ENCODE measurements at places on chromosomes 11 and 22. TPM values are rescaled to one million over a fixed set of nuclear protein-coding genes. Genes with fewer than 3 reads are reported as not detected.

- H3K4me1 ChIP-seq: peaks cover 14% of the 10 kb centered on the region
- no peaks in the 10 kb centered on the region for H3K36me3 ChIP-seq
- no peak for DNase-seq
- H3K4me3 ChIP-seq: no peak overlapping the region
Measured at GRCh38 chr22:39264349-39265038, 19.7 kb upstream of the PDGFB start.

DNA sequence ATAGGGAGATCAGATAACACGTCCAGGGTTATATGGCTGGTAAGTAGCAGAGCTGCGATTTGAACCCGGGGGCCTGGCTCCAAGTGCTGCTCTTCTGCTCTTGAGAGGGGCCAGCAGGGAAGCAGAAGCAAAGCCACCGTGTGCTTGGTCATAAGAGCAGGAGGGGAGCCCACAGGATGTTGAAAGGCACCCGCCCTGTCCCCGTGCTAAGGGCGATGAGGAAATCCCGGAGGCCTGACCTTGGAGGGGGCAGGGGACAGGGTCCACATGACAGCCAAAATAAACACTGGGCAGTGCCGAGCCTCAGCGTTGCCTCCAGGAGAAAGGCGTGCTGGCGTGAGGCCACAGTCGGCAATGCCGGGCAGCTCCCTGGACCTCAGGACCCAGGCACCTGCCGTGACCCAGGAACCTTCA, 28.8 kb downstream of the TOM1 start:
- H3K27ac ChIP-seq: no peak overlapping the region
- H3K4me3 ChIP-seq: no peak overlapping the region
- peaks cover 46% of the 10 kb centered on the region for H3K36me3 ChIP-seq
- H3K4me1 ChIP-seq: peaks cover 24% of the 10 kb centered on the region

DNA sequence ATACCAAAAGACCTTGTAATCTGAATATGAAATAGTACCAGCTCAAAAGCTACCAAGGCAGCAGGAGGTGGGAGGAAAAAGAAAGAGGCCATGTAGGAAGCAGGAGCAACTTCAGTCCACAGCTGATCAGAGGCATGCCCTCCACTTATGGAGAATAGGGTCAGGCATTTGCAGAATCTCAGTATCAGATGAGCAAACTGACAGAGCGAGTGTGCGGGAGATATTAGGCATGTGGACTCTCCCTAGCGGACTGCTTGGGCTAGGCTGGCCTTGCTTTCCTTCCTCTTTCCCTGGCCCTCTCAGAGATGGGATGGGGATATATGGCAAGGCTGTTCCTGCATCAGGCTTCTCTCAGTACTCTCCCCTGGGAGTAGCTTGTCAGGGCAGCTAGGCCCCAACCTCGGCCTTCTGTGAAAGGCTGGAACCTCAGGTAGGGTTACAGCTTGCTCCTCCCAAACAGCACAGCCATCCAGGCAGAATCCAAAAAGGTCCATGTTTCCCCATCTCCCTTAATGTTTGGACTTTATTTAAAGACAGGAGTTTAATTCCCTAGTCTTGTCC, 37.0 kb downstream of the ETS1 start:
- H3K4me1 ChIP-seq: peaks cover 84% of the 10 kb centered on the region
- no peak overlapping the region for H3K4me3 ChIP-seq
- DNase-seq: no peak
- peaks cover 1% of the 10 kb centered on the region for H3K36me3 ChIP-seq
- H3K27me3 ChIP-seq: peaks cover 1% of the 10 kb centered on the region

GRCh38 chr11:114158886-114159285, 99.4 kb downstream of the ZBTB16 start:
- H3K36me3 ChIP-seq: peaks cover 16% of the 10 kb centered on the region
- H3K4me1 ChIP-seq: peaks cover 66% of the 10 kb centered on the region
- DNase-seq: no peak
- H3K27ac ChIP-seq: peak overlapping the region; percentile 91
- H3K27me3 ChIP-seq: no peaks in the 10 kb centered on the region

DNA sequence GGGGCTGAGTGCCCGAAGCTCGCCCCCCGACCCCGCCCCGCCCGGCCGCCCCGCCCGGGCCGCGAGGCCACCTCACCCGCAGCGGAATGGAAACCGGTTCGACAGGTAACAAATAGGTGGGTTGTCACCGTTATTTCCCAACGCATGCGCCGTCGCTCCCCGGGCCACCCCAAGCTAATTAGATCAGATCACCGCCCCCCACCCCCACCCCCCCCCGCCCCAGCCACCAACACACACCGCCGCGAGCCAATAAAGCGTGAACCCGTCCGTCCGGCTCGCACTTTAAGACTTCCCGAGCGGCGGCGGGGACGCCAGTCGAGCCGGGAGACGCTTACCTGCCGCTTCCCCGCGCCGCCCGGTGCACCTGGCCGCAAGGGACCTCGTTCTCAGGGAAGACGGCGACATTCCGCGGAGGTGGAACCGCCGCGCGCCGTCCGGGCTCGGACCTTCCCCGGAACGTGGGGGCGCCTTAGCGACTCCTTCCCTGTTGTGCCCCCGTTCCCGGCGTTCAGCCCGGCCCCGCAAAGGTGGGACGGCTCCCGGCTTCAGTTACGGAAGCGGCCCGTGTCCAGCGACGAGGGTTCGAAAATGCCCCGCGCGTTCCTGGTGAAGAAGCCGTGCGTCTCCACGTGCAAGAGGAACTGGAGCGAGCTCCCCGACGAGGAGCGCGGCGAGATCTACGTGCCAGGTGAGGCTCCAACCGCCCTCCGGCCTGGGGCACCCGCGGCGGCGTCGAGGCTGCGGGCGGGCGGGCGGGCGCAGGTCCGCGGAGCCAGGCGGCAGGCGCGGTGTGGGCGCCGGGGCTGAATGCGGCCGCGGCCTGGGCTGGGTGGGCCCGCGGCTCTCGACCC, at the start of gene OVOL1:
Gene OVOL1 (plus strand): TSS at position 278 of the 851 bp plus-strand sequence. CDS start 311 bp downstream, at position 589.
- peaks cover 2% of the 10 kb centered on the region for H3K36me3 ChIP-seq
- peak within 1 kb of the TSS; percentile 44 for H3K4me3 ChIP-seq
- no peak for DNase-seq
- no peak within 1 kb of the TSS for H3K27ac ChIP-seq

DNA sequence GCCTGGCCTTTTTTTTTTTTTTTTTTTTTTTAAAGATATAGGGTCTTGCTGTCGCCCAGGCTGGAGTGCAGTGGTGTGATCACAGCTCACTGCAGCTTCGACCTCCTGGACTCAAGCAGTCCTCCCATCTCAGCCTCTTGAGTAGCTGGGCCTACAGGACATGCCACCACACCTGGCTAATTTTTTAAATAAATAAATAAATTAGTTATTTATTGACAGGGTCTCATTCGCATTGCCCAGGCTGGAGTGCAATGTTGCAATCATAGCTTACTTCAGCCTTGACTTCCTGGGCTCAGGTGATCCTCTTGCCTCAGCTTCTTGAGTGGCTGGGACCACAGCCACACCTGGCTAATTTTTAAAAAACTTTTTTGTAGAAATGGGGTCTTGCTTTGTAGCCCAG, 10.5 kb downstream of the AP2A2 start:
- H3K36me3 ChIP-seq: peaks cover 5% of the 10 kb centered on the region
- no peaks in the 10 kb centered on the region for H3K27me3 ChIP-seq
- DNase-seq: no peak
- no peak overlapping the region for H3K27ac ChIP-seq

DNA sequence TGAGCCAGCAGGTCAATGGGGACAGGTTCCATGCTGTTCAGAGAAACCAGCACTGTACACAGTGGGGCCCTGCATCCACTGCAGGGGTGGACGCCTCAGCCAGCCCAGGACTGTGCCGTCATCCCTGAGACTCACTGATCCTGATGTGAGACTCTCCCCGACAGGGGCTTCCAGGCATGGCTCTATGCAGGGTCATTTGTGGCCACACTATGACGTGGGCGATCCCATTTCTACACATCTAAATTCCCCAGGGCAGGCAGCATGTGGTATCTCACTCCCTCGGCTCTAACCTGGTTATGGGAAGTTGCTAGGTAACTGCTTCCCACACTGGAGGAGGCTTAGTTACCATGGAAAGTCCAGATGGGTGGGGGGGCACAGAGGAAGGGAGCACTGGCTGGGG, 14.2 kb upstream of the FAM83F start:
- H3K27me3 ChIP-seq: no peaks in the 10 kb centered on the region
- H3K27ac ChIP-seq: no peak overlapping the region
- no peak for DNase-seq
- H3K4me3 ChIP-seq: no peak overlapping the region
- H3K36me3 ChIP-seq: peaks cover 30% of the 10 kb centered on the region

Gene CAVIN3
- 2.7 TPM for total RNA-seq

- no peaks in the 10 kb centered on the region for H3K27me3 ChIP-seq
- H3K36me3 ChIP-seq: peaks cover 6% of the 10 kb centered on the region
- H3K4me3 ChIP-seq: no peak overlapping the region
- no peaks in the 10 kb centered on the region for H3K4me1 ChIP-seq
- H3K27ac ChIP-seq: no peak overlapping the region
Measured at GRCh38 chr11:76115555-76115954, 90.7 kb downstream of the WNT11 start.

DNA sequence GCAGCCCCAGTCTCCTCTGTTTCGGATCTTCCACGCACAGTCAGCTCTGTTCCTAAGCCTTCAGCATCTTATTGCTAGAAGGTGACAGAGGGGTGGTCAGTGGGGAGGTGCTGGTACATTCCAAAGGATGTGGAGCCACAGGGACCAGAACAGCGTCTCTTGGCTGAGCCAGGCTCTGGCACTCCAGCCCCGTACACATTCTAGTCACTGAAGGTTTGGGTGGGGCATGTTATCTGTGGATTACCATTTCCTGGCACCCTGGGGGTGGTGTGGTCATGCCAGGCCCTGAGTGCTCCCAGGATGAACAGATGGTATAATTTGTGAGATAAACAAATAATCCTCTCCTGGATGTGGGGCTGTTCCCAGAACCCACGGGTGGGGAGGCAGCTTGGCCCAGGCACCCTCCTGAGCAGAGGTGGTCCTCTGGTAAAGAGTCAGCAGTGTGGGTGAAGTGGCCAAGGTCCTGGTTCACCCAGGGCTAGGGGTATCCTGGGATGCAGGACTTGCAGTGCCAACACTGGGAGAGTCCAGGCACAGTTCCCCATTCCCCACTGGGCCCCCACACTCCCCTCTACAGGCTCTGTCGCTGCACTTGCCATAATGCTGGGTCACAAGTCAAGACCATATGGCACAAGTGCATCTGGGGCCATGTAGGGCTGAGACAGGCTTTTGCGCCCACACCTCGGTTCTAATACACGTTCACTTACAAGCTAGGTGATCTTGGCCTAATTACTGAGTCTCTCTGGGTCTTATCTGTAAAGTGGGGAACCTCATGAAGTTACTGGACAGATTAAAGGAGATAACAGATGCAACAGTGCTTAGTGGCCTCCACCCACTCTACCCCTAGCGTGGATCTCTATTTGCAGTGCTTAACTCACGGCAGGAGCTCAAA, 33.0 kb downstream of the DKK3 start:
- no peak for DNase-seq
- H3K36me3 ChIP-seq: no peaks in the 10 kb centered on the region
- H3K4me3 ChIP-seq: no peak overlapping the region

GRCh38 chr22:37994049-37994448, 9.7 kb upstream of the SOX10 start:
- no peak overlapping the region for H3K4me3 ChIP-seq
- H3K4me1 ChIP-seq: no peaks in the 10 kb centered on the region
- no peaks in the 10 kb centered on the region for H3K36me3 ChIP-seq
- no peaks in the 10 kb centered on the region for H3K27me3 ChIP-seq
- no peak overlapping the region for H3K27ac ChIP-seq
- DNase-seq: no peak

- DNase-seq: no peak
- peak overlapping the region; percentile 16 for H3K4me3 ChIP-seq
- H3K27ac ChIP-seq: peak overlapping the region; percentile 33
Measured at GRCh38 chr22:50576806-50577696, 1.2 kb downstream of the CPT1B start.

DNA sequence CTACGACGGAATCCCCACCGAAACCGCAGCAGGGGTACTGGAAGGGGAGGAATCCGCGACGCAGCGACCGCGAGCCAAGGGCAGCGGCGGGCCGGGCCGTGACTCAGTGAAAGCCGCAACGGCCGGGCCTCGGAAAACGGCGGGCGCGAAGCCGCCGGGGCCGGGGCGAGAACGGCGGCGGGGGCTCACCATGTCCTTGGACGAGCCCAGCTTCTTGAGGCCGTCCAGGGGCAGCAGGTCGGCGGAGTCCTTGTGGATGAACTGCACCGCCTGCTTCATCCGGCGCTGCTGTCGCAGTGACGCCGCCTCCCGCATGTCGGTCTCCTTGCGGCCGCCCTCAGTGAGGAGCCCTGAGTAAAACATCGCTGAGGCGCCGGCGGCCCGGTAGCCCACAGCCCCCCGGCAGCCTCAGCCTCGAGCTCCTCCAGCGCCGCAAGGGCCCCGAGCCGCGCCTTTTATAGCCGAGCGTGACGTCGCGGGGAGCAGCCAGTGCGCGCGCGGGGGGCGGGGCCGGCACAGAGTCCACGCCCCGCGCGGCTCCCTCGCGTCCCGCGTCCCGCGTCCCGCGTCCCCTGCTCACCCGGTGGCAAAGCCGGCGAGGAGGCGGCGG, at the start of gene NRIP3:
Gene NRIP3 (minus strand): TSS at position 429 of the 610 bp plus-strand sequence. CDS start 66 bp downstream, at position 363.
- H3K36me3 ChIP-seq: no peaks in the 10 kb centered on the region
- H3K4me1 ChIP-seq: peaks cover 22% of the 10 kb centered on the region
- H3K27ac ChIP-seq: no peak within 1 kb of the TSS

GRCh38 chr11:114098927-114099326, 39.4 kb downstream of the ZBTB16 start:
- no peak overlapping the region for H3K27ac ChIP-seq
- DNase-seq: no peak
- H3K4me3 ChIP-seq: no peak overlapping the region
- peaks cover 30% of the 10 kb centered on the region for H3K4me1 ChIP-seq
- H3K27me3 ChIP-seq: peaks cover 9% of the 10 kb centered on the region
- H3K36me3 ChIP-seq: no peaks in the 10 kb centered on the region

DNA sequence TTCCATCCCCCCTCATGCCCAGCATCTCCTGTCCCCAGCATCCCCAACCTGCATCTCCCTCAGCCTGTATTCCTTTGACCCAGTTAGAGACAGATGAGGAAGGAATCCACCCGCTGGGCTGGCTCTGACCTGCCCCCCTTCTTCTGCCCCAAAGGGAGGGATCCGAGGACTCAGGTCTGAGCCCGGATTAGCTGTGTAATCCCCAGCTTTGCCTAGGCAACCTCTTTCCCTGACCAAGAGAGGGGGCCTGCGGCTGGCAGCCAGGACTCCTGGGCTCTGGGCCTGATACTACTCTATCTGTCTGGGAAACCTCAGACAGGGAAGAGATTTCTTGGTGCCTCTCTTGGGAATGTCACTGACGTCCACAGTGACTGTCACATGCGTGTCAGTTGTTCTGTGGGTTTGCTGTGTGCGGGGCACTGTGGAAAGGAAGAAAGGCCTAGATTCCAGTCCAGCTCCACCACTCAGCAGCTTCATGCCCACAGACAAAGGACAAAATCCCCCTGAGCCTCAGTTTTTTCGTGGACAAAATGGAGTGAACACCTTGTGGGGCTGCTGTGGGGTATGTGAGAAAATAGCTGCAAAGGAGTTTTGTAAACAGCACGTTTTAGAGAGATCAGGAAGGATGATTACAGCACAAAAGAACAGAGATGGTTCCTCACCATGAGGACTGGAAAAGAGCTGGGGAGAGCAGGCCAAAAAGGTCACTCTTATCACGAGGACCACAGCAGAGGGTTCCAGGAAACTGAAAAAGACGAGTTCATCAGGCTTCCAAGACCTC, 1.3 kb upstream of the NDUFV1 start:
- DNase-seq: no peak
- H3K4me1 ChIP-seq: peaks cover 24% of the 10 kb centered on the region
- H3K27ac ChIP-seq: peak overlapping the region; percentile 65
- H3K4me3 ChIP-seq: peak overlapping the region; percentile 93
- peaks cover 15% of the 10 kb centered on the region for H3K36me3 ChIP-seq
- peaks cover 12% of the 10 kb centered on the region for H3K27me3 ChIP-seq
